Panc1 (cell line): ENCODE measurements at places on chromosomes 5 and 9. TPM values are rescaled to one million over a fixed set of nuclear protein-coding genes. Genes with fewer than 3 reads are reported as not detected.

The SRD5A1 gene
- 30.4 TPM for total RNA-seq

The DNM1 gene
- 18.7 TPM for total RNA-seq

The LCN15 gene
- 0.05 TPM for total RNA-seq

The UBE2B gene
- total RNA-seq, result 97.8 TPM

The PCDHA5 gene
- total RNA-seq, result 0.10 TPM
